ENCODE measurements at places on chromosomes 6 and 20. TPM values are rescaled to one million over a fixed set of nuclear protein-coding genes. Genes with fewer than 3 reads are reported as not detected.
A peak's percentile ranks its signal among the peaks of the same experiment; 100 is the strongest.

The WFDC12 gene
- total RNA-seq = not detected

The EEF1A2 gene
- total RNA-seq = 6.4 TPM

The MAK gene
- 0.63 TPM for total RNA-seq

The PLCB1 gene
- total RNA-seq = 17.4 TPM

DNA sequence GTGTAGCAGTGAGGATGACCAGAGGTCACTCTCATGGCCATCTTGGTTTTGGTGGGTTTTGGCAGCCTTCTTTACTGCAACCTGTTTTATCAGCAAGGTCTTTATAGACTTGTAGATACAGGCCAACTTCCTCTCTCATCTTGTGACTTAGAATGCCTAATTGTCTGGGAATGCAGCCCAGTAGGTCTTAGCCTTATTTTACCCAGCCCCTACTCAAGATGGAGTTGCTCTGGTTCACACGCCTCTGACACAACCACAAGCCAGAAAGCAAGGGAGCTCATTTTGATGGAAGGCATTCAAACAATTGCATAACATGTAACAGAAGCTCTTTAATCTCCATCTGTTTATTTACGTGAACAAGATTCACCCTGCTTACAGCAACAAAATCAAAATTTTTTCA lies 492.0 kb upstream of the SULF2 start:
- no peak for ATAC-seq

- peak; percentile 17 for ATAC-seq
Observed at GRCh38 chr20:14009208-14009607, 13.9 kb downstream of the MACROD2 start.

GRCh38 chr6:135195522-135195921 lies 14.4 kb downstream of the MYB start:
- no peak for ATAC-seq

DNA sequence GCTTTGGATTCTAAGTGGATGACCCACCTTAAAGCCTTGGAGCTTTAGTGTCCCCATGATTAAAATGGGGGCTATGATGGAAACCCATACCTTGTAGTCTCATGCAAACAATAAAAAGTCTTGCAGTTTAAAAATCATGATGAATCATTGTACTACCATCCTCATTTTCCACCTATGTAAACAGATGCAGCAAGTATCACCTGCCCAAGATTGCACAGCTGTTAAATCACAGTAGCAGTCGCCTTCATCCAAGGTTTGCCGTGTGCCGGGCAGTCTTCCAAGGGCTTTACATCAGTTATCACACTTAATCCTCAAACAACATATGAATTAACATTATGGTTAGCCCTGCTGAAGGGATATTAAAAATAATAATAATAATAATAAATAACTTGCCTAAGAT lies 210.3 kb downstream of the FOXA2 start:
- ATAC-seq = no peak

DNA sequence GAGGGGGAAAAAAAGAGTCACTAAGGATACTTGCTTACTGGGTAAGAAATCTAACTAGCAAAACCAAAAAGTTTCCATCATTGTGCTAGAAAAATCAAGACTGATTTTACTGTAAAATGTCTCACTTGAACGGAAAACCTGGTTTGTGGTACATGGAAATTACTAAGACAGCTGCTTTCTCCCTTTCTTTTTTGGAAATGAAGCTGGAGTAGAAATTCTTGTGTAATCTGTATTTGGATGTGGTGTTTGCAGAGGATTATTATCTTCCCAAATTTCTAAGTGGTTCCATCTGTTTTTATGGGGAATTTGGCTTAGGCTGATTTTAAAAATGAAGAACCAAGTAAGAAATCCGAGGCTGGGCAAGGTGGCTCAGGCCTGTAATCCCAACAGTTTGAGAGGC lies 20.4 kb downstream of the EPB41L2 start:
- no peak for ATAC-seq

GRCh38 chr20:22576733-22577514 lies 7.4 kb downstream of the FOXA2 start:
- no peak for ATAC-seq

GRCh38 chr6:21143645-21144044 lies 449.9 kb upstream of the SOX4 start:
- ATAC-seq = no peak

DNA sequence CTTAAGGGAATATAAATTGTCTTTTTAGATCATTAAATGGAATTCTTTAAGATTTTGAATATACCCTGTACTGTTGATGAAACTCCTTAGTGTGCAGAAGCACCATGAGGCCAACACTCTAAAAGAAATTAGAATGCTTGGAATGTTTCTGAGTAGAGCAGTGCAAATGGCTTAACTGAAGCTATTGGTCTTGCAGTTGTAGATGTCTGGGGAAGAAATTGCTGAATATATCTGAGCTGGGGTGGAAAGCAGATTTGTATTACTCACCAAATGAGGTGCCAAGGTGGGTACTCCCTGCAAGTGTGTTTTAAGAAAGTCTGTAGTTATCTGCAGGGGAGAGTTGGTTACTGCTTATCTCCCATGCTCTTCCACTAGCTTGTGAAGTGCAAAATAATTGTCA lies 119.0 kb downstream of the ADGRG6 start:
- ATAC-seq = no peak

- ATAC-seq = no peak
Observed at GRCh38 chr6:13947611-13948178, 22.9 kb downstream of the RNF182 start.

DNA sequence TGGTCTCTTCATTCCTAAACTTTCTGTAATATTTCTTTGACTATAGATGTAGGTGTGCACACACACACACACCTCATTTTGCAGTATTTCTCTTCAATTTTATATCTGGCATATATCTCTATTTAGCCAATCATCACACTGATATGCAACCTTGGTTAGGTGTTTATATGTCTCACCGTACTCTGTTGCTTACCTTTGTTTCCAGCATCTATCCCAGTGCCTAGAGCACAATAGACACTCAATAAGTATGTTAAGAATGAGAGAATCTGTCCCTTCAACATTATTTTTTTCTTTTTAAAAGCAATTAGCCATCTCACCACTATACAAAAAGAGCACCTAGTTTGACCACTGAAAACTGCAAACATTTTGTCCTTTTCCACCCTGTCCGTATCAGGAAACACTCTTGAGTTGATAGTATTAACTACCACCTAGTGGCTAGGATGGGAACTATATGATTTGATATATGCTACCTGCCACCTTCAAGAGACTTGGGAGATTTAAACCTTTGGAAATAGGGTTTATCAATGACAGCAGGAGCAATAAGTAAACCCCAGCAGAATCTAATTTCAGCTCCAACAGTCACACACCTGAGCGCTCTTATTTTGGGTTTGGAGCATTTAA lies 48.7 kb upstream of the RSPO3 start:
- ATAC-seq = peak; percentile 67

- peak; percentile 24 for ATAC-seq
Observed at GRCh38 chr20:8964959-8965562, 103.8 kb upstream of the PLCB4 start.

DNA sequence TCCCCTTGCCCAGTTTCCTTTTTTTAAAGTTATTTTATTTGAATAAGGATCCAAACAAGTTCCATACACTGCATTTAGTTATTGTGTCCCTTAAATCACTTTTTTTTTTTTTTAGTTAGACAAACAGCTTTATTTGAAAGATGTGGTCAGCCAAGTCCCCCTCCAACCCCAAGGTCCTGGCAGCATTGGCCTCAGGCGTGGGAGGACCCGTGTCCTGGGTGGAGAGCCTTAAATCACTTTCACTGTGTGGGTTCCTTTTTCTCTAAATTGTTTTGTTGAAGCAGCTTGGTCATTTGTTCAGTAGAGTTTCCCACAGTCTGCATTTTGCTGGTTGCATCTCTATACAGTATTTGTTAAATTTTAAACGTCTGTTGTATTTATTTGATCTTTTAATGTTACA lies 5.2 kb upstream of the TBCC start:
- ATAC-seq = no peak

DNA sequence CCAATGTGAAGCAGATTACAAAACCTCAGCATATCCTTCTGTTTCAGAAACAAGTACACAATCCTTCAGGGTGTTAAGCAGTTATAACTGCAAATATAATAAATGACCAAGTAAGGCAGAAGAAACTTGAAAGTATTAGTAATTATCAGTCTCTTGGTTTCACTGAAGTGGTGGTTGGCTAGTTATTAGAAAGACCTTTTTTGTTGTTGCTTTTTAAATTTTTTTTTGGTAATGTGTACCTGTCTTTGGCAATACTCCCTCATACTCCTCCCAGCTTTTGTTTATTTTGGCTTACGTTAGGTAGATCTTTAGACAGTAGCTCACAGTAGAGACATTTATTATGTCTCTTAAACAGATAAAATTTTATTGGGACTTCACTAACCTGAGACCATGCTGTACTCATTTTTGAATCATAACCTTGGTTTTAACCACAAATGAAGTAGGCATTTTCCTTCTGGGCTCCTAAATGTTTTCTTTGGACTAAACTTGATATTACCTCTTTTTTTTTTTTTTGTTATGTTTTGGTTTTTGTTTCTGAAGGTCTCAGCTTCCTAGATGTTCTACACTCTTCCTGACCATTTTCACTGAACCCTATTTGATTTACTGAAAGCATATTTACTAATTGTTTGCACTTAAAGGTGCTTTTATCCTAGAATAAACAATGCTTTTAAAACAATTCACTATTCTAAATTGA lies 6.4 kb downstream of the CD2AP start:
- ATAC-seq = no peak

- no peak for ATAC-seq
Observed at GRCh38 chr6:12119085-12119588, 107.0 kb downstream of the HIVEP1 start.

GRCh38 chr20:37416848-37417616 lies 71.1 kb downstream of the SRC start:
- peak; percentile 58 for ATAC-seq

GRCh38 chr6:75631859-75632635 lies 30.4 kb downstream of the SENP6 start:
- peak; percentile 64 for ATAC-seq

DNA sequence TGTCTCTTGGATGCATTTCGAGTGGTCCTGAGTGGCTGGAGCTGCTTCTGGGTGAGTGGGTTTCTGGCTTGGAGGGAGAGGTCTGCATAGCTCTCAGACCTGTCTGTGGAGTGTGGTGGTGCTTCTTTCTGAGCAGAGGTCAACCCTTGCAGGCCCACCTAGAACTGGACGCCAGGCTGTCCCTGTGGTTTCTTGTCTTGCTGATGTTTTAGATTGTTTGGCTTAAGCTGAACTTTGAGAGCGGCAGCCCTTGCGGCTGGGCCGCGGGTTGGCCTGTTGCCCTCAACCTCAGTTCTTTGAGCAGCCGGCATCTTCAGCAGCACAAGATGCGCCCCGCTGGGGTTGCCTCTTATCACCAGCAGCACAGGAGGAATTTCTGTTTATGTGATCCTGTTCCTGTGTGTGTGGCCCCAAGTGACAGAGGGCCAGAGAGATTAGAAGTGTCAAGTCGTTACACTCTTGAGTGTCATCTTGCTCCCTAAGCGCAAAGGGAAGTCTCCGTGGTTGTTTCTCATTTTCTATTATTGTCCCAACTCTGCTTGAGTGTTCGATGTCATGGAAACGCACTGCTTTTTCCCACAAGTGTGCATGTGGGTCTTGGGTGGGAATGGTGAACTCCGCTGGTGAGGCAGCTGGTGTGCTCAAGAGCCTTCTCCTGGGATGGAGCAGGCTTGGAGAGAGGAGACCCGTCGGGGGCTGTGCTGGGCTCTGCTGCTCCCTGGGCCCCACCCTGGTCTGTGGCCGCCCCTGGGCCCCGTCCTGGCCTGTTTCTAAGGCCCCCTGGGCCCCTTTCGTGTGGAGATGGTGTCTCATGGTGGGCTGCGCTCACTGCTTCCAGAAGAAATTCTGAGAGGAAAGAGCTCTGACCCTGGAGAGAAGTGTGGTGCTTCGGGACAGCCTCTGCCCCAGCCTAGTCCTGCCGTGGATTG lies 20.1 kb upstream of the SLC22A1 start:
- no peak for ATAC-seq

- ATAC-seq = no peak
Observed at GRCh38 chr20:9375221-9375681, 139.1 kb upstream of the LAMP5 start.

Data from motor neuron (in vitro differentiated cells).